ENCODE measurements at places on chromosomes 2 and 18.

GRCh38 chr2:15299904-15300520 is 261.1 kb downstream of the NBAS start:
- DNase-seq: no peak

GRCh38 chr2:128214866-128215460 is 103.7 kb downstream of the HS6ST1 start:
- no peak for DNase-seq

DNA sequence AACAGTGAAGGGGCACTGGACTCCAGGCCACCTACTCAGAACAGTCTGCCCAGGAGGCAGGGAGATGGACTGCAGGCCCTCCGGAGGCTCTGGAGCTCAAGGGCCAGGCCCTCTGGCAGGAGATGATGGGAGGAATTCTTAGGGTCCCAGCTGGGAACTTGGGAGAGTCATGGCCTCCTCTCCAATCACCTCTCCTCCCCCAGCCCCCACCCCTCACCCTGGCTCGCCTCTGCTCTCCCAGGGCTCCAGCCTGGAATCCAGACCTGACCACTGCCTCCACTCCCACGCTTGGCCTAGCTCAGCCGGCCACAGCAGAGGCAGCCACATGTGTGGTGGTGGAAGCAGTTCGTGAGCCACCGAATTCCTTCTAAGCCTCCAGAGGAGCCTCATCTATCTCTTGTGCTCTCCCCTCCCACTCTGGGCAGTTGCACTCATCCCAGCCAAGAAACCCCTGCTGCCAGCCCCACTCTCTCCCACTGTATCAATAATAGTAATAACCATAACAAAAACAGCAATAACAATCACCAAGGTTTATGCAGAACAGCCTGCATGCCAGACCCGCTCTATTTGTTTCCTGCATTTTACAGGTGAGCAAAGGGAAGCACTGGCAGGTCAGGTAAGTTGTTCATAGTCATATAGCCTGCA is 67.4 kb downstream of the TNS1 start:
- DNase-seq: no peak

DNA sequence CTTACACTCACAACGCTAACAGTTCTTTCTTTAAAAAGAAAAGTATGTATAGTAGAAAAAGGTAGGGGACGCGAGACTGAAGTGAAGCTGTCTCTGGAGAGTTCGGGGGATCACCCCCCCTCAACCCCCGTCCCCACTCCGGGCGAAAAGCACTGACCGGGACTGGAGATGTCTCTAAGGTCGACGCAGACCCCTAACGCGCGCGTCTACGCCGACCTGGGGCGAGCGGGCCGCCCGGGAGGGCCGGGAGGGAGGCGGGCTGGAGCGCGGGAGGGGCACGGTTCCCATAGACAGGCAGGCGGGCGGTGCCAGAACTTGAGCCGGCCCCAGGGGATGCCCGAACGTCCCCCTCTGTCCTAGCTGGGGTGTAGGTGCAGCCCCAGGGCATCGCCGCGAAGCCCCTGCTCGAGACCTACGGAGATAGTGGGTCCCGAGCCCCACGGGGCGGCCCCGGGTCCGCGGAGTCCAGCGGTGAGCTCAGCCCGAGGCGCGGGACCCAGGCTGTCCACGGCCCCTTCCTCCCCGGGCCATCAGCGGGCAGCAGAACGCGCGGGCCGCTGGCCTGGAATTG is 82.2 kb downstream of the CHRNA1 start:
- DNase-seq: no peak

DNA sequence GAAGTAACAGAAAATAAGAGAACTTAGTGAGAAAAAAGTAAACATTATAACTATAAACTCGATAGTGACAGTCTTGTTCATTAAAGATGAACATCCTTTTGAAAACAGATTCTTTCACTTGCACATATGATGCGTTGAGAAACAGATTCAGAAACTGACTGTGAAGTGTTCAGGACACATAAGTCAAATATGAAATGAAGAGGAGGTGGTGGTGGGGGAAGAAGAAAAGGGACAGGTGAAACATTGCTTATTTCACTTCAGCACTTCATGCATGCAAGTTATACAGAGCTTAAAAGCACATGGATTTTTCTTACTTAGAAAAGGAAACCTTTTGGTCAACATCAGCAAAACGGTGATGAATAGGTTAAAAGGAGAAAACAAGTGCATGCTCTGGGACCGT is 42.5 kb downstream of the STAT4 start:
- DNase-seq: no peak

GRCh38 chr18:14086458-14087231 is 45.6 kb downstream of the ZNF519 start:
- peak; percentile 55 for DNase-seq

DNA sequence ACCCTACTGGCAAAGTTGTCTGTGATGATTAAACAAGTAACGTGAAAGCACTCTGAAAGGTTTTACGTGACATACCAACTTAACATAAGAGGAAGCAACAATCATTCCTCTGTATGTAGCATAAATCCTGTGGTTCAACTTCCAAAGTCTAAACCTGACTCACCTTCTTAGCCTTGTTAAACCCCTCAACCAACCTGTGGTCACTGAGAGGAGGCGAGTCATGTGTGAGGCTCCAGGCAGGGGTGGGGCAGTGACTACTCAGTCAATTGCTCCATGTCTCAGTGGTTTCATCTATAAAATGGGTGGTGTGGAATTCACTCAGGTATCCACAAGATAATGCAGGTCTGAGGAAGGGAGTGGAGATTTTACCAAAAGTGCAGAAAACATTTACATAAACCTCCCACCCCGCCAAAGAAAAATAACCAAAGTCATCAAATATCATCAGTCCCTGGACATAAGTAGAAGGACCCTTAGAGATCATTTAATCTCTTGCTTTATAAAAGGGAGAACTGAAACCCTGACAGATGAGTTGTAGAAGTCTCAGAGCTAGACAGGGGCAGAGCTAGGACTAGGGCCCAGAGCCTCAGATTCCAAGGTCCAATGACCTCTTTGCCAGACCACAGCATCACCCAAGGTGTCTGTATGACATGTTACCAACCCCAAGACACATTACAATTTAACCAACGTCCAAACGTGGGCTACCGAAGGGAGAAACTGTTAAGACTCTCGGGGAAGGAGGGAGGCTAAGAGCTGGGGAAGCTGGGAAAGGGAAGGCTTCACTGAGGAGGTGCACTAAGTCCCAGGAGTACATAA is 3.7 kb upstream of the PCBP1 start:
- DNase-seq: peak; percentile 66

GRCh38 chr2:134348760-134349159 is 94.9 kb downstream of the MGAT5 start:
- no peak for DNase-seq

- DNase-seq: no peak
Observed at GRCh38 chr2:136204971-136205370, 87.0 kb upstream of the CXCR4 start.

- DNase-seq: no peak
Observed at GRCh38 chr2:172614932-172615331, 59.0 kb downstream of the PDK1 start.

- no peak for DNase-seq
Observed at GRCh38 chr2:219485201-219485580, 13.5 kb upstream of the GMPPA start.

DNA sequence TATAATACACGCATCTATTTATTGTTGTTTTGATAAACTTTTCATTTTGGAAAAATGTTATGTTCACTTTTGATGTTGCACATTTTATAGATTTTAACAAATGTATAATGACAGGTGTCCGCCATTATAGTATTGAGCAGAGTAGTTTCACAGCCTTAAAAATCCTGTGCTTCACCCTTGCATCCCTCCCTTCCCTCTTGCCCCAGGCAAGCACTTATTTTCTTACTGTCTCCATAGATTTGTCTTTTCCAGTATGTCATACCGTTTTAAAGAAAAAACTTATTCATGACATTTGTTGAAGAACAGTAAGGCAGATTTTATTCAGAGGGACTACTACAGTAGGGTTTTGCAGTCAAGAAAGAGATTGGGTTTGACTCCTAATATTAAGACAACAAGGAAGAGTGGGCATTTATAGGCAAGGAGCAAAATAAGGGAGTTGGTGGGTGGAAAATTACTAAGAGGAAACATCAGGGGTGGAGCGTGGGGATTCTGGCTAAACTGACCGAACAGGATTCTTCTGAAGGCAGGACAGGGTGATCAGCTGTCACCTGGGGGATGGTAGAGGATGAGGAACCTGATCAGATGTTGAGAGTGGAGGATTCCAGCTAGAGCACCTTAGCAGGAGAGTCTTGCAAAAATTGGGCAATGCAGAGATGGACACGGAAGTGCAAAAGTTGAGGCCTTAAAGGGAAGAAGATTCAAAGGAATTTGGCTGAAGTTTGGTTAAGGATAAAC is 108.8 kb downstream of the NCK2 start:
- peak; percentile 80 for DNase-seq

- no peak for DNase-seq
Observed at GRCh38 chr2:70732766-70733645, 35.0 kb downstream of the ADD2 start.

- DNase-seq: peak; percentile 41
Observed at GRCh38 chr2:149205143-149205542, 125.2 kb upstream of the LYPD6 start.

DNA sequence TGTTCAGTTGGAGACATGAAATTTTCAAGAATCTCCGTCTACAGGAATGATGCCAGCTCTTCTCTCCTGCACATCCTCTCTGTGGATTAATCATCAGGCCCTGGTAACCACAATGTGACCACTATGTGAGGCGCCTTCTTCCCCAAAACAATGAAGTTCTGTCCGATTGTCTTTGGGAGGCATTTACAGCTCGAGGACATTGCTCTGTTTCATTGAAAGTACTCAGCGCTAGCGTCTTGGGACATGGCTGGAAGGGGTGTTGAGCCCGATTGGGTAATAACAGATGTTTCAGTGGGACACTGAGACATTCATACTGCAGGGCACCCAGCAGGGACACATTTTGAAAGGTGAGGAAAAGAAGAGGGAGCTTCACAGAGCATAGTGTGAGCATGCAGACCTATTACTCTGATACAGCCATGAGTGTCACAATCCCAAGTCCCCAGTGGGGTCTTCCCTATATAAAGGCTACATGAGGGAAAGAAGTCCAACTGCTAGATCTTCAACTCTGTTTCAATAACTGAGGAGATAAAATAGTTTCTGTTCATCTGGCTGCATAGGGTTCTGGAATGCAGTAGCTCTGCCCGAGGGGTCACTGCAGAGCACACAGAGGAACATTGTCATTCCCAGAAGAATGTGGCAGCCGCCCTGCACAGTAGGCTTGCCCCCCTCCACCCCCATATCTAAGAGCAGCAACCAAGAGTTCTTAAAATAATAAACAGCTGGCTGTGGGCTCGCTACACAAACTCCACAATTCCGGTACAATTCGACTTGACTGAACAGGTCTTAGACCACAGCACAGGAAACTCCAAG is 237.3 kb downstream of the OSR1 start:
- DNase-seq: no peak

DNA sequence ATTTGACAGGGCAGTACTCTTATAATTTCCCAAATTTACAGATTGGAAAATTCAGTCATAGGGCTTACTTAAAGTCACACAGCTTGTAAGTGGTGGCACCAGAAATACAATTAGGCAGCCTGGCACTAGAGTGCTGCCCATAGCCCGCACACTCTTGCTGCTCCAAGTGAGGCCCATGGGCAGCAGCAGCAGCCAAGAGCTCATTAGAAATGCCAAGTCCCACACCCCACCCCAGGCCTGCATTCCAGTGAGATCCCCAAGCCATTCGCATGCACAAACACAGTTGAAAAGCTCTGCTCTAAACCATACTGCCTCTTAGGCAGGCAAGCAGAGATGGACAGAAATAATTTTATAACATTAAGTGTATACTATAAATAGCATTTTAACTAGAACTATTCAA is 379.3 kb upstream of the PKDCC start:
- no peak for DNase-seq

DNA sequence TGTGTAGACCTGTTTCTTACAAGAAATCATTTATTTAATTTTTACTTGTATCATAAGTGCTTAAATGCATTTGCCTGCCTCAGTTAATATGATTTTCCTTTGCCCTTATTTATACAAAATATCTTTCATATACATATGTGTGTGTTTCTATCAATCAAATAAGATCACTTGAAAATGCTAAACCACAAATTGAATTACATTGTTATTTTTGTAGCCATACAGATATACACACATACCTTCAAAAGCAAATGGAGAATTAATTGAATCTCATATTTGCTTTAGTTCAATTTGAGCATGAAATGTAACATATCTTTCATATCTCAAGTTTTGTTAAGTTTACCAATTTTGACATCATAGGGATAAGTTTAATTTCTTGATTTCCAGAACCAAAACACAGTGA is 755.8 kb upstream of the PIK3C3 start:
- DNase-seq: no peak

- DNase-seq: no peak
Observed at GRCh38 chr2:143132355-143132754, 3.1 kb downstream of the ARHGAP15 start.

DNA sequence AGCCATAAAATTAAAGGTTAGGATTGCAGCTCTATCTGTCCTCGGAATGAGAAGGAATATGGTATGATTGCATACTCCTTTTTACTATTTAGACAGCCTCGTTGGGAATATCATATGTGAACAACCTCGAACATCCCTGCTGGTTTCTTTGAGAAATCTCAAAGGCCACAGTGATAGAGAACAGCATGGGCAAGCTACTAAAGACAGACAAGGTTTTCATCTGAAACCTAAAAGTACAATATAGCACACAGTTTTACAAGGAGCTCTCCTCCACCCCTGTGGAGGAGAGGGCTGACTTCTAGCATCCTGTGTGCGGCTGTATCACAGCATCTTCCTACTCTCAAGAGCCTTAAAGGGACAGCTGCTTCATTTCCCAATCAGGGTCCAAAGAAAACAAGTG is 104.3 kb downstream of the VWC2L start:
- no peak for DNase-seq

DNA sequence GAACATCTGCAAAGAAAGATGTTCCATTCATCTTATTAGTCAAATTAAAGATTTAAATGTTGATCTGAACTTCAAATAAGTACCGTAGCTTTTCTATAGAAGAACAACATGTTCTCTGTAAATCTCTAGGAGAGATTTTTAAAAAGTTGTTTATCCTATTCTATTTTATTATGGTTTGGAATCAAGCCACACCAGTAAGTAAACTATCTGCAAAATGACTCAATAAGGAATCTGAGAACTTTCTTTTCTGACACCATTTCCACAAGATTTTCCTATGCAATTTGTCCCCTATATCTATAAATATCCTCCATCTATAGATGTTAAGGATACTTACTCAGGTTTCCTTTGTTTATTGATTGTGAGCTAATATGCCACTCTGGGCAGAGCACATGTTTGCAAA is 736.6 kb downstream of the CBLN2 start:
- DNase-seq: no peak

GRCh38 chr2:206045251-206045650 is 40.7 kb downstream of the INO80D start:
- no peak for DNase-seq

- no peak for DNase-seq
Observed at GRCh38 chr2:123521854-123522253, 503.2 kb upstream of the CNTNAP5 start.

- DNase-seq: no peak
Observed at GRCh38 chr2:79210274-79210917, 50.8 kb upstream of the REG3A start.

GRCh38 chr2:99425022-99425421 is 64.8 kb downstream of the REV1 start:
- DNase-seq: no peak

Data from HT-29 (cell line).